GM13977 (cell line): ENCODE measurements at places on chromosomes 2 and 18.

GRCh38 chr18:8264116-8264515 lies 345.1 kb upstream of the RAB12 start:
- DNase-seq, result no peak

DNA sequence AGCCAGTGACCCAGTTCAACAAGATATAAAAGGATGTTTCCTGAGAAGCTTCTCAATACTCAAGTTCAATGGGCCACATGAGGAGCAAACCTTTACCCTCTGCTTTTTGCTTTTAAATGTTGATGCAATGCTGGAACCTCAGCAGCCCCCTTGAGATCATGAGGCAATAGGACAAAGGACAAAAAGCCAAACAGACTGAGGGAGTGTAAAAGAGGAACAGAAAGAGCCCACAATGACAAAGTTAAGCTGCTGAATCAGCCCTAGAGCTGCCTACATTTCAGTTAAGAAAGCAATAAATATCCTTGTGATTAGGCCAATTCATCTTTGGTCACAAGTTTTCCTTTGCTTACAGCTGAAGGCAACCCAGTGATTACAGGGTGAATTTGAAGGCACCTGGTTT lies 76.9 kb downstream of the MRO start:
- no peak for DNase-seq

- no peak for DNase-seq
These were observed 2.6 kb downstream of the CLIP4 start for GRCh38 chr2:29117636-29118303.

- no peak for DNase-seq
These were observed 452.7 kb upstream of the HS6ST1 start for GRCh38 chr2:128771401-128771800.

DNA sequence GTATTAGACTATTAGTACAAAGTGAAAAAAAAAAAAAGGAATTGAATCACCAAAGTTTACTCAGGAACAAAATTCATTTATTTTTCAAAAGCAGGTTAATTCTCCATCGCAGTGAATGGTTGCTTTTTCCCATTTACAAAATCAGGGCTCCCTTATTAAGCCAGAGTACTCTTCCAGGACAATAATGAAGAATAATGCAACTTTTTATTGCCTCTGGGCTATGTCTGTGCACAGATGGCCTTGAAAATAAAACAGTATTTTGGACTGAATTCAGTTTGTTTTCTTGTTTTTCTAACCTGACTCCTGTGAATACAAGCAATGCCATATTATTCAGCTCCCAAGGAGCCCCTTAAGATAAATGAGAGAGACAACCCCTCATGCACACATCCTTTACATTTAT lies 246.8 kb downstream of the KCNS3 start:
- no peak for DNase-seq

DNA sequence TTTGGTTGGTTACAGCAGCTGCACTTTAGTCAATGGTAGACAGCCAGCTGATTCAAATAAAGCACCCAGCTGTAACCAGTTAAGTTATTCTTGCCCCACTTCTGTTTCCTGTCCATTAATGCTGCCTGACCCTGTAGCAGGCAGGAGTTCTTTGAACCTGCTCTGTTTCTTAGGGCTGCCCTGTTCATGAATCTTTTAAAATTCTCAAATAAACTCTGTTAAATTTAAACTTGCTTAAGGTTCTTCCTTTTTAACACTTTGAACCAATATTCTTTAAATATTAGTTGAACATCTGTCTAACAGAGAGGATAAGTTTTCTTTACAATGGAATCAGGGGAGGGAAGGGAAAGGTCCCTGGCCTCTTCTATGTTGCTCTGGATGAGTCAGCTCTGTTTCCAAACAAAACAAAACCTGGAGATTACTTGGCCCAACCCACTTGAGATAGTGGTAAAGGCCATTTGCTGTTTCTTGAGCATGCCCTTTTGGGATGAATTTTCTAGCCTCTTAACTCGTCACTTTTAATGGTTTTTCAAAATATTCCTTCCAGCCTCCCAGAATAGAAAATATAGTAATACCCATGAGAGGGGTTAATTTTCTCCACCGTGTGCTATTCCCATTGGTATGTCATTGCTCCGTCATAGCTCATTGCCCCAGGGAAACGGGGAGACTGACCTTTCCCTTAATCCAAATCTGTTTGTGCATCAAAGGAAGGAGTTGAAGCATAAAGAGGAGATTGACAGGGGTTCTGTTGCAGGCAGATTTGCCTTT lies 112.1 kb upstream of the FHL2 start:
- DNase-seq, result no peak

DNA sequence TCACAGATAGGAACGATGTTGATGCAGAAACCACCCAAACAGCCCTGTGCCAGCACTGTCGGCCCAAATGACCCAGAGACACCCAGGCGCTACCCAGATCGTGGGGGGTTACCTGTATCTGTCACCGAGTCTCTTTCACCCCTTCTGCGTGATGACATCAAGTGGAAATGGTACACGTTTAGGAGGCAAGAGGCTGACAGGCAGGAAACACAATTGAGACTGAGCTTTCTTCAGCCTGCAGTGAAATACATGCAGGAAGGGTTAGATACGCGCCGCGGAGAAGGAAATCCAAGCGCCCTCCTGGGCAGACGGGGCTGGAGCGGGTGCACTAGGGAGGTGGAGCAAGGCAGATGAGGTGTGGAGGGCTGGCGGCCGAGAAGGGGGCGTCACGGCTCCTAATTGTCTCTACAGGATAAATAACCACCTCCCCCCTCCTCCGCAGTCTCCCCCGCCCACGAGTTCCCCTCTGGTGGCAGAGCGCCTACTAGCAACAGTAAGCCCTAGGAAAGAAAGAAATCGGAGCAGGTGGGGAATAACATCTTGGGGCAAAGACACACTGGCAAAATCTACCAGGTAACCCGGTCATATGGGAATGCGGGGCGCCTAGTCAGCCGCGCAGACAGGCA lies at the start of gene RNF152:
TSS of gene RNF152 (minus strand) at position 325 of the 626 bp plus-strand sequence. CDS start 76,544 bp downstream, outside the sequence.
- DNase-seq, result no peak

- DNase-seq, result no peak
These were observed 160.6 kb downstream of the METTL4 start for GRCh38 chr18:2410688-2411087.

- DNase-seq, result no peak
These were observed 258.9 kb upstream of the CXCR4 start for GRCh38 chr2:136376798-136377211.

DNA sequence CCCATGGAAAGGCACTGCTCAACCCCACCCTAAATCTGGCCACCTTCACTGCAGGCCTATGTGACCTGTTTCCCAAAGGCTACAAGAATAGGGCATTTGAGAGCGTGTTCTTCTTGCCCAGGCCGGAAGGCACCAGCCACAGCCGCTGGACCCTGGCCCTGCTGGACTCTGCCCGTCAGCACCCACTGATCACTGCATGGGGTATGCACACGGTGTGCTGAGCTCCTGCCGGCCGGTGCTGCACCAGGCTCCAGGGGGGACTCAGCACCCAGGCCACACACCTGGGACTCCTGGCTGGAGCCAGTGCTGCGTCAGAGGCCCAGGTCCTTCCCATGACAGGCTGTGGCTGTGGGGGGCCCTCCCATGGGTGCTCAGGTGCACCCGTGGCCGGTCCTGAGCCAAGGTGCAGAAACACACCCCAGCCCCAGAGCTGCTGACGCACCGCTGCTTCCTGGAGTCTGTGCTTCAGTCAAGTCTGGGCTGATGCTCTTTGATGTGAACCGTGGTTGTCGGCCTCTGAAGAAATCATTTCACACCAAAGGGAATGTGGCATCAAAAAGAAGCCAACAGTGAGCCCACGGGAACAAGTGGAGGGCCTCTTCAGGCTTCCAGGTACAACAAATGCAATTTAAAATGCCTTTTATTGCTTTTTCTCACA lies 6.5 kb downstream of the KCNG2 start:
- DNase-seq, result no peak

DNA sequence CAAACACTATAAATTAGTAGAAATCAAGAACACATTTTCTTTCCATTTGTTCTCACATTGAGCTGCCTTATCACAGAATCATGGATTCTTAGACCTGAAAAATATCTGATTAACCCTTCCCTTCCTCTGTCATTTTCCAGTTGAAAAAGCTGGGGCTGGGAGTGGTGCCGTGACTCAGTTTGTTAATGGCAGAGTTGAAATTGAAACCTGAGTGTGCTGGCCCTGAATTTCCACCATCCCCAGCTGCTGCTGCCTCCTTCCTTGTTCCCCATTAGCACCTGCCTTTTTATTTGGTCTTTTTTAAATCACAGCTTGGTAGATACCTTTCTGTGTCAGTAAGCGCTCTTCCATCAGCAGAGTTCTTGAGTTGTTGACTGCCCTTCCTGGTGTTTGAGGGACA lies 10.6 kb downstream of the FARP2 start:
- DNase-seq, result no peak

DNA sequence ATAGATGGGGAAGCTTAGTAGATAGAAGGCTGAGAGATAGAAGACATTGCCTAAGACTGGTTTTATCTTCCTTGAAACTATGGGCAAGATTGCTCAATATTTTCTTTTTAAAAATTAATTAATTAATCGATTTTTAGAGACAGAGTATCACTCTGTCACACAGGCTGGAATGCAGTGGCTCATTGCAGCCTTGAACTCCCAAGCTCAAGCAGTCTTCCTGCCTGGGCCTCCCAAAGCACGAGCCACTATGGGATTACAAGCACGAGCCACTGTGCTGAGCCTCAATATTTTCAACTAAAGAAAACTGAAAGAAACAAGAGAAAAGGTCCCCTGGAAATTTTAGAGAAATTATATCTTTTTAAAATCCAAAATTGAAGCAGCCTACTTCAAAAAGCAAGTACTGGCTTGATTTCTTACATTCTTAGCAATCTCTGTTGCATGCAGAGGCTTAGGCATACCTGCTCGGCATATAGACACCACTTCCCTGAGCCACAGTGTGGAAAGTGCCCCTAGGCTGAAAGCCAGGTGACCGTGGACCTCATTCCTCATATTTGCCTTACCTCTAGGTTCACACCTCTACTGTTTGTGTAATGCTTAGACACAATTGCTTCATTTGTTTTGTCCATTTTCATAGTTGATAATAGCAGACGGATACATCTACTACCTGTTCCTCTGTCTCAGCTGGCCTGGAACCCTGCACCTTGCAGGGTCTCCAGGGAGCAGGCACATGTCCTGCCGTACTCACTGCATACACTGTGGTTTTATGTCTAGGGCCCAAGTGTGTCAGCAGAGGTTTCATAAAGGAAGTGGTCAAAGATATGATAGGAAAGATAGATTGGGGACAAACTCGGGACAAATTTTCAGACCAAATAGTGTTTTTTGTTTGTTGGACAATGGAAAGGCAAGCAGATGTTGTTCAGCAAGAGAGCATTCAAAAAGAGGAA lies 166.5 kb upstream of the ALPP start:
- no peak for DNase-seq
